ENCODE measurements at places on chromosomes 16 and 17. TPM values are rescaled to one million over a fixed set of nuclear protein-coding genes. Genes with fewer than 3 reads are reported as not detected.

DNA sequence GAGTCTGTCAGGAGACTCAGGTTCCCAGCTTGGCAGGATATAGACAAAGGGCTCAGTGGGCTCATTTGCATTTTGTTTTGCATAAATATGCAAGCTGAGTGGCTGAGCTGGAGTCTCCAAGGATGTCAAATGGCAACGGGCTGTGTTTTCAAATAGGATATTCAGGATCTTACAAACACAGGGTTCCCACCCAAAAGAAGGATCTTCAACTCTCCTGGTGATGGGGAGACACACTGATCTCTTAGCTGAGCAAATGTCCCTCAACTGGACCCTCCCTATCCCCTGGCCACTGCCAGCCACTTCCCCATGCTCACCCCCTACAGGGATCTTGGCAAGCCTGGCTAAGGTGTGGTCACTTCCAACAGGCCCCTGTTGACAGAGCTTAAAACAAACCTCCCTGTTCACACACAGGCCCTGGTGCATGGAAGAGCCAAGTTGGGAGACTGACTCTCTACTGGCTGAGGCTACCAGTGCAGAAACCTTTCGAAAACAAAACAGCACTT lies 61.6 kb downstream of the SOX9 start:
- DNase-seq = peak; percentile 74
- no peaks in the 10 kb centered on the region for H3K27me3 ChIP-seq
- H3K4me1 ChIP-seq = no peaks in the 10 kb centered on the region
- no peaks in the 10 kb centered on the region for H3K36me3 ChIP-seq

TBC1D3I gene
- not detected for total RNA-seq

DNA sequence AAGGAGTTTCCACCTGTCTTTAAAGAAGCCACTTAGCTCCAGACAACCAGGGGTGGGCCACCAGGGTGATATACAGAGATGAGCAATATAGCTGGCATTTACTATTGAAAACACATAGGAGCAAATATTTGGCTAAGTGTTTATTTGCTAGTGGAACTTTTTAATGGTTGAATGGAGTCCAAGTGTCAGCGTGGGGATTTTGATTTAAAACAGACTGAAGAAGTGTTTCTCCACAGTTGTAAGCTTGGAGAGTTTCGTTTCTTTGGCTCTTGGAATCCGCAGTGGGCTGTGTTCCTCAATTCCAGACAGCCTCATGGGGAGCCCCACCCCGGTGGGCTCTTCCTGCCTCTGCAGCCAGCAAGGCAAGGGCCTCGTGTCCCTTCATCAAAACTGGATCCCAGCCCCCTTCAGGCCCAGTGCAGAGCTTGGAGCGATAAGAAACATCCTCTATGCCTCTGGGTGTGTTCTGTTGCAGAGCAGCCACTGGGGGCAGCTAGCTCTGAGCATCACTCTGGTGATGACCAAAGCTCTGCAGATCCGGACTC lies 36.1 kb downstream of the NOG start:
- peak; percentile 88 for DNase-seq
- no peak overlapping the region for H3K4me3 ChIP-seq
- no peak overlapping the region for H3K27ac ChIP-seq
- peaks cover 63% of the 10 kb centered on the region for H3K27me3 ChIP-seq
- H3K36me3 ChIP-seq = no peaks in the 10 kb centered on the region

DNA sequence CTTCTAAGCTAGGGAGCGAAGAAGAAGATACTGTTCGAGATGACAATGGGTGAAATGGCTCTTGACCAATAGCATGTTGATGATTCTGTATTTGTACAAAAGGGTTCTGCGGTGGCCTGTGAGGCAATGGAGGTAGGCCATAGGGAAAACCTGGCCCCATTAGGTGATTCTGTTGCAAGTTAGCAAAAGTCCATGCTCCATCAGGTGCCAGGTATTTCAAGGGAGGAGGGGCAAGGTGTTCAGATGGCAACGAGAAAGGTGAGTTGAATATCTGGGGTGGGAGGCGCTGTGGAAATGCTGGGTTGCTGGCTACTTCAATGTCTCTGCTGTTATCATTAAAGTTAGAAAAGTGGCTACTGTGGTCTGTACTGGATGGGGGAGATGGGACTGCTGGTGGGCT lies 62.8 kb downstream of the CACNG1 start:
- H3K27ac ChIP-seq = no peak overlapping the region
- H3K4me1 ChIP-seq = no peaks in the 10 kb centered on the region
- H3K4me3 ChIP-seq = no peak overlapping the region
- DNase-seq = no peak
- peaks cover 73% of the 10 kb centered on the region for H3K36me3 ChIP-seq

DNA sequence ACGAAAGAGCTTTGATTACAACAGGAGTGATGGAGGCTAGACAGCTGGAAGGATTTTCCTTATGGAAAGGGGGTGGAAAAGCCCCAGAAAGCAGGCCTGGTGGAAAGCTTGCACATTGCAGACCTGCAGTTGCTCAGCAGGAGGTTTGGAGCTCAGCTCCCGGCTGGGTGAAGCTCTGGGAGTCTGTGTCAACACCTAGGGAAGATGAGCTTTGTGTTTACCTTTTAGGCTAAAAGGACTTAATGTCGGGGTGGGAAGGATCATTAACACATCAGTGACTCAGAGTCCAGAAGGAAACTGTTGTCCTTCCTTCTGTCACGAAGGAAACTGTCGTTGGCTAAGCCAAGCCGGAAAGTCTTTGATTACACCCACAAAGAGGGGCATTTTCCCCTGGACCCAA lies 48.2 kb downstream of the RAP1GAP2 start:
- peak; percentile 94 for DNase-seq
- H3K4me1 ChIP-seq = no peaks in the 10 kb centered on the region
- H3K27ac ChIP-seq = no peak overlapping the region
- peak overlapping the region; percentile 15 for H3K4me3 ChIP-seq

GRCh38 chr17:20284570-20285295 lies 182.6 kb downstream of the LGALS9B start:
- H3K36me3 ChIP-seq = peaks cover 3% of the 10 kb centered on the region
- no peaks in the 10 kb centered on the region for H3K27me3 ChIP-seq
- no peak for DNase-seq
- H3K27ac ChIP-seq = peak overlapping the region; percentile 96
- H3K4me1 ChIP-seq = no peaks in the 10 kb centered on the region

CAMKK1 gene
- 3.8 TPM for total RNA-seq

TMEM114 gene
- total RNA-seq = not detected
